Activated CD8-positive, alpha-beta memory T cell treated with anti-CD3 and anti-CD28 coated beads, Interleukin-2, amount 10 ng/mL, durations not matched to agents 7 days and 5 days (primary cell): ENCODE measurements at places on chromosomes 5 and 9. TPM values are rescaled to one million over a fixed set of nuclear protein-coding genes. Genes with fewer than 3 reads are reported as not detected.

GRCh38 chr9:120756531-120756930, 36.7 kb downstream of the FBXW2 start:
- no peak for DNase-seq

DNA sequence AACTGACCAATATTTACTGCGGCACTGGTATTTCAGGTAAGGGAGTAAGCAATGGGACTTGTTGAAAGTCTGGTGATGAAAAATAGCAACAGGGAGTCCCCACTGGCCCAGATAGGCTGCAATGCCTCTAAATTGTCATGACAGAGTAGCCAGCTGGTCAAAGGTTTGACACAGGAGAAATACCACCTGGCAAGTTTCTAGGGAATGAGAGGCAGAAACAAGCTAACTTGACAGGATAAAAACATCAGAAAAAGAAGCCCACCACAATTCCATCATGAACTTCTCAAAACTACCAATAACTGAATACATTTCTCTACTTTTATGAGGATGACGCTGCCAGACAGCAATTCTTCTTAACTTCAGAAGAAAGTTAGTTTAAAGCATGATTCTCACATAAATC, 99.8 kb downstream of the STRBP start:
- DNase-seq: no peak

GRCh38 chr9:84349671-84350070, 9.1 kb upstream of the SLC28A3 start:
- DNase-seq: no peak

GRCh38 chr9:18185196-18185595, 288.8 kb upstream of the ADAMTSL1 start:
- DNase-seq: no peak

GRCh38 chr5:168023191-168023590, 268.3 kb upstream of the WWC1 start:
- no peak for DNase-seq

GRCh38 chr5:108919591-108920326, 172.1 kb downstream of the FER start:
- DNase-seq: no peak

- DNase-seq: no peak
These were observed 199.9 kb upstream of the GLRA1 start for GRCh38 chr5:152124409-152125041.

GRCh38 chr5:115124741-115125140, 45.0 kb downstream of the TRIM36 start:
- no peak for DNase-seq

DNA sequence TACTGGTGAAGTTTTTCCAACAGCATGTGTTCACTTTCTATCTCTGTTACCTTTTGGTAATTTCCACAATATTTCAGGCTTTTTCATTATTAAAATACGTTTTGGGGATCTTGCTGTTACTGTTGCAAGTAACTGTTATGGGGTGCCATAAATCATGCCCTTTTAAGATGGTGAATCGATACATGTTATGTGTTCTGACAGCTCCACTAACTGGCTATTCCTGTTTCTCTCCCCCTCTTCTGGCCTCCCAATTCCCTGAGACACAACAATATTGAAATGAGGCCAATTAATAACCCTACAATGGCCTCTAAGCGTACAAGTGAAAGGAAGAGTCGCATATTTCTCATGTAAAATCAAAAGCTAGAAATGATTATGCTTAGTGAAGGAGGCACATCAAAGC, 13.1 kb upstream of the MSH3 start:
- DNase-seq: no peak

DNA sequence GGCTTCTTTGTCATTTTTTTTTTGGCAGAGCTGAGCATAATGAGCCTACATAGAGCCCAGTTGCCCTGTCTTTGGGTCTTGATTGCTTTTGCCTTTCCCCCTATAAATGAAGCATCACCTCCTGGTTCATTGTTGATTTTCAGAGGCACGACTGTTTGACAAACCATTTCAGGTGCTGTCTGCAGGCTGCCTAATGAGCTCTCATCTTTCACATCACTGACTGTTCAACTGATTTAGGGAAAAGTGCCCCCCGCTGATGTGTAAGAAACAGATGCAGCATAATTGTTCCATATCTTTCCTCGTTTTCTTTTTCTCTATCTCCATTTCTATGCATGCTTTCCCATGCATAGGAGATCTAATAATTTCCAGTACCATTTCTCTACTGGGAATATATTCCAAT, 338.6 kb downstream of the TMEM38B start:
- DNase-seq: no peak

- no peak for DNase-seq
These were observed 180.5 kb upstream of the TUT7 start for GRCh38 chr9:86534572-86535258.

- DNase-seq: no peak
These were observed 202.2 kb downstream of the GABBR2 start for GRCh38 chr9:98506422-98507054.

DNA sequence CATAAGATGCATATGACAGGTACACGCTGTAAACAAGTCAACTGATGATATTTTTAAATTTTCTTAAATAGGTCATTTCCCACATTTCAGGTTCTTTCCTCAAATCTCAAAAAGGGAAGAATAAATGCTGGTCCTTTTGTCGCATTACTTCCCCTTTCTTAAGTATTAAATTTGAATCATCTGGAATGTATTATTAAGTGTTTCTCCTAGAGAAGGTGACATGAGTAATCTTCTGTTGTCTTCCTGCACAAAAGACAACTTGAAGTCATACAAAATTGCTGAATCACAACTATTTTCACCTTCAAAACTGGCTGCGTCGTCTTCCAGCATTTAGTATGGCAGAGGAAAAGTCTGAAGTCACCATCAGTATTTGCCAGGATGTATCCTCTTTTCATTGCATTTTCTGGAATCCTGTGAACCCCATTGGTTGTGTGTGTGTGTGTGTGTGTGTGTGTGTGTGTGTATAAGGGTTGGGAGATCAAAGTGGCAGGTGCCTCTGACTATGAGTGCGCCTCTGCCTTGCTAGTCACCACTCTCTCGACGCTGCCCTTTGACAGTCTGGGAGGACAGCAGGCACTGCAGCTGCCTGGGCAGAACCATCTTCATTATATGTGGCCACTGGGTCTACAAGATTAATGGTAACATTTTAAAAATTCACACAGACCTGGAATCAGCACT, 86.9 kb downstream of the MVB12B start:
- DNase-seq: no peak

DNA sequence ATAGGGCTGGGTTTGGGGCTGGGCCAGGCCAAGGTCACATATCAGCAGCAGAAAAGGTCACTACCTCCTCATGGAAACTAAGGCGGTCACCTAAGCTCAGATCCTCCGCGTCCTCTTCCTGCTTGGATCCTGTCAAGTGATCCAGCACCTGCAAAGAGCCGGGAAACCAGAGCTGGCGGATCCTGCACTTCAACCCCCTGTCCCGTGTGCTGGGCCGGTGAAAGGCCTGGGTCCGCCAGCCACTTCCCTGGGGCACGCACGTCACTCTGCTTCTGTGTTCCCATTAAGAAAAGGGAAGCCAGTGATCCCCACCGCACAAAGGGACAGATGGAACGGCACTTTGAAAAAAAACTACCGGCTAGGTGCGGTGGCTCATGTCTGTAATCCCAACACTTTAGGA, 61.3 kb upstream of the STXBP1 start:
- DNase-seq: no peak

GRCh38 chr5:157481265-157481664, 21.3 kb downstream of the NIPAL4 start:
- DNase-seq: no peak

DNA sequence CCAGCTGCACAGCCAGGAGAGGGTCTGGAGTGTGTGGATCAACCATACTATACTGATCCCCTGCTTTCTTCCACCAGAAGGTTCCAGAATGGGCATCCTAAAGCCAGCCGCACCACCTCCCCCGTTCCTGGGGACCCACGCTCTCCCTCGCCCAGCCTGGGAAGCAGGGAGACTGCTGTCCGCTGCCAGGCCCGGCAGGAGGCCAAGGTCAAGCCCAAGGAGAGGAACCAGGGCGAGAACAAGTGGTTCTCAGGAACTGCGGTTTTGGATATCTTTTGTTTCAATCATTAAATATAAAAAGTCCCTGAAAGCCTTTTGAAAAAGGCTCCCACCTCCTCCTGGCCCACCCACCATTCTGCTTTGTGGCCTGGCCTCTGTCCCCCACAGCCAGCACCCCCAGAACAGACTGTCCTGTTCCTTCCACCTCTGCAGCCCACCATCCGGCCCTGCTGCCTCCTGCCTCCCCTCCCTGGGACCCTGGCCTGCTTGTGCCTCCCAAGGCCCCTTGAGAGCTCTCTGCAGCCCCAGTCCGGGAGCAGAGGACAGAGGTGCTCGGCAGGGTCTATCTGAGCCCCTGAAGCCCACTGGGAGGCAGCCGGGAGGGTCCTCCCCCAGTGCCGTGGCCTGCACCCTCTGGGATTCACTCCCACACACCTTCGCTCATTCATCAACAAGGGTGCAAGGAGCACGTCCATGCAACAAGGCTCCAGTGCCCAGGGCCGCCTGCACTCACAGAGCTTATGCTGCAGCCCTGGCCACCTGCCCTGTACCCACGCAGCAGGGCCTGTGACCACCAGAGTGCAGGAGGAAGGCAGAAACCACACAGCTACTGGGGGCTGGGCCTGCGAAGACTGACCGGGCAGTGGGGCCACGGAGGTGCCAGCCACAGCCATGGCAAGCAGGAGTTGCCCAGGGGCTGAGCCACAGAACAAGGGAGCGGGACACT, 614 bp upstream of the LCN6 start:
- DNase-seq: no peak

DNA sequence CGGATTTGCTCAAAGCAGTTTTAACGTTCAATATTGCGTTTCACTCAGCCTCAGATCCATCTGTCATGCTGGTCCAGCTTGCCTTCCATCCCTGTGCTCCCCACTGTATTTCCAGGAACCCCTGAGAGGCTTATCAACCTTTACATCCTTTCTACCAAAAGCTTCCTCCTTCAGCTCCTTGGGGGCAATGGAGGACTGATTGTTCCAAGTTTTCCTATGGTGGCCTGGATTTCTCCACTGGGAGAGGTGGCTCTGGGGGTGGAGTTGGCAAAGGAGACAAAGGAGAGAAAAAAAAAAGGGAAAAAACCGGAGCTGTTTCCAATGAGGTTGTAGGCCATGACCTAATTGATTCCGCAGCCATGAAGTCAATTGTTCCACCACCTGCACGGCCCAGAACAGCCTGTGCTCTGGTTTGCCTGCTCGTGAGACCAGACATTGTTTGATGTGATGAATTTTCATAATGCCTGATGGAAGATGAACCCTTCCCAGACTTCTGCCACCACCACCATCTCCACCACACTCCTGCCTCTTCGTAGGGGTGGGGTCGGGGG, 54.1 kb downstream of the ABLIM3 start:
- peak; percentile 21 for DNase-seq

The MRPS30 gene
- 48.4 TPM for total RNA-seq

The TPD52L3 gene
- not detected for total RNA-seq

The TOR1B gene
- total RNA-seq: 31.5 TPM

The TMEM38B gene
- 9.9 TPM for total RNA-seq

The RICTOR gene
- total RNA-seq: 40.2 TPM

The TMEM252 gene
- not detected for total RNA-seq
